ENCODE measurements at places on chromosomes 13 and 19.

- no peak for DNase-seq
Measured at GRCh38 chr19:29927944-29928625, 14.0 kb upstream of the URI1 start.

DNA sequence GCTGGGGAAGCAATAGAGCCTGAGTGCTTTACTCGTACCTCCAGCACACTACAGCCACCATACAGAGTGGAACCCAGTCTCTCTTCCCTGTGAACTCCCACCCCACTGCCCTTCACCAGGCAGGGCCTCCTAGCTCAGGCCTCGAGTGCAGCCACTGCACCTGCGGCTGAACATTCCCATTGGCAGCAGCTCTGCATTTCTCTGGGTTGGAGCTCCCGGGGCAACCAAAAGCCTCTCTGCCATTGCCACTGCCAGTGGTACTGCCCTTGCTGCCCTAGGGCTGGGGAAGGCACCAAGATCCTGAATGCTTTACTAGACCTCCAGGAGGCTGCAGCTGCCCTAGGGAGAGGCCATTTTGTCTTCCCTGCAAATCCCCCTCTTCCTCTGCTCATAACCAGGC, 266.8 kb downstream of the TDRD3 start:
- no peak for DNase-seq

- no peak for DNase-seq
Measured at GRCh38 chr19:43439032-43439708, 24.5 kb downstream of the TEX101 start.

GRCh38 chr13:98829541-98829940, 77.1 kb upstream of the SLC15A1 start:
- no peak for DNase-seq

DNA sequence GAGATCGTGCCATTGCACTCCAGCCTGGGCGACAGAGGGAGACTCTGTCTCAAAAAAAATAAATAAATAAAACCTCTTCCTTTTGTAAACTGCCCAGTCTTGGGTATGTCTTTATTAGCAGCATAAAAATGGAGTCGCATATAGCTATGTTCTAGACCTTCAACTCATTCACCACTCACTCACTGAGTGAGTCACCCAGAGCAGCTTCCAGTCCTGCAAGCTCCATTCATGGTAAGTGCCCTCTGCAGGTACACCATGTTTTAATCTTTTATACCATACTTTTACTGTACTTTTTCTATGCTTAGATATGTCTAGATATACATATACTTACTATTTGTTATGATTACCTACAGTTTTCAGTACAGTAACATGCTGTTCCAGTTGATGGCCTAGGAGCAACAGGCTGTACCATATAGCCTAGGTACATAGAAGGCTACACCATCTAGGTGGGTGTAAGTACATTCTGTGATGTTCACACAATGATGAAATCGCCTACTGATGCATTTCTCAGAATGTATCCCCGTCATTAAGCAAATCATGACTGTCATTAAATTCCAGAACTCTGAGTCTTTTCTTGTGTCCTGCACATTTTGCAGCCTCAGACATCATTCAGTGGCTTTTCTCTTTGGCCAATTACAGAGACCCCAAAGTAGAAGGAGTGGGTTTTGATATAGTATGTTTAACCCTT, 13.7 kb upstream of the FARP1 start:
- no peak for DNase-seq

DNA sequence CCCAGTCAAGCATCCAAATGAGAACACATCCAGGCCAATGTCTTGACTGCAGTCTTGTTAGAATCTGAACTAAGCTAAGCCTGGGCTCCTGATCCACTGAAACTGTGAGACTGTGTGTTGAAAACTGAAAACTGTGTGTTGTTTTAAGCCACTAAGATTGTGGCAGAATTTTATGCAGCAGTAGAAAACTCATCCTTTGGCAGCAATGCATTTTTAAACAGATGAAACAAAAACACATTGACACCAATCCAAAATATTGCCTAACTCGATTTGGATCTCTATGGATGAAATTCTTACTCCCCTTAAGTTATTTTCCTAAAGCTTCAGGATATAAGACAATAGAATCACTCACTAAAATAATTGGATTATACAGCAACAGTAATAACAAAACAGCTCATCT, 202.3 kb upstream of the KLF12 start:
- no peak for DNase-seq

GRCh38 chr19:7918615-7919421, 1.3 kb upstream of the SNAPC2 start:
- DNase-seq = no peak

- DNase-seq = no peak
Measured at GRCh38 chr19:41311613-41312012, 1.6 kb downstream of the CCDC97 start.

Data from activated naive CD8-positive, alpha-beta T cell treated with anti-CD3 and anti-CD28 coated beads, Interleukin-2, amount 50 U/mL, for 24 hours (primary cell).